ENCODE measurements at places on chromosomes 13 and 19.

DNA sequence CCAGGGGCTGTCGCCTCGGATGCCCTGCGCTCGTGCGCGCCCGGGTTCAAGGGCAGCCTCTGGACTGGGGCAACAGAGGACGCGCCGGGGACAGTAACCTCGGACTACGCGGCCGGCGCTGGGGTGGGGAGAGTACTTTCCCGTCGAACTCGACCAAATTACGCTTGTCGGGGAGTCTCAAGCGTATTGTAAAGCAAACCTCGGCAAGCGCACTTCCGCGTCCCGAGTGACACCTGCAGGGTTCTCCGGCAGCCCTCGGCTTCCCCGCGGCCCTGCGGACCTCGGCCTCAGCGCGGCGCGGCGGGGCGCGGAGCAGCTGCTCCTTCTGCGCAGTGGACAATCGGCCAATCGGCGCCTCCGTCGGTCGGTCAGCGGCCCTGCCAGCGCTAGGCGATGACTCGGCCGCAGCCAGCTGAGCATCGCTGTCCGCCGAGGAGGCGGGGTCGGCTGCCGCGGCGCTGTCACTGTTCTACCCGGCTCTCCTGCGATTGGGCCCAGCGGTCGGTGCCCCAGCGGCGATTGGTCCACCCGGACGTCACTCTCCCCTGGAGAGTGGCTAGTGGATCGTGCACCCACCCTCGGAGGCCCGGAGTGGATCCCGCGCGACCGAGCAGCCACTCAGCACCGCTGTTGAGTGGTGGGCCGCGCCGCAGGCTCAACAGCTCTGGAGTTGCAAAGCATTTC lies at the start of gene SLC46A3:
TSS of gene SLC46A3 (minus strand) at position 428 of the 684 bp plus-strand sequence. CDS start 972 bp downstream, outside the sequence.
- DNase-seq: peak; percentile 98

- DNase-seq: peak; percentile 65
Measured at GRCh38 chr19:19021115-19021514, 12.2 kb downstream of the SUGP2 start.

DNA sequence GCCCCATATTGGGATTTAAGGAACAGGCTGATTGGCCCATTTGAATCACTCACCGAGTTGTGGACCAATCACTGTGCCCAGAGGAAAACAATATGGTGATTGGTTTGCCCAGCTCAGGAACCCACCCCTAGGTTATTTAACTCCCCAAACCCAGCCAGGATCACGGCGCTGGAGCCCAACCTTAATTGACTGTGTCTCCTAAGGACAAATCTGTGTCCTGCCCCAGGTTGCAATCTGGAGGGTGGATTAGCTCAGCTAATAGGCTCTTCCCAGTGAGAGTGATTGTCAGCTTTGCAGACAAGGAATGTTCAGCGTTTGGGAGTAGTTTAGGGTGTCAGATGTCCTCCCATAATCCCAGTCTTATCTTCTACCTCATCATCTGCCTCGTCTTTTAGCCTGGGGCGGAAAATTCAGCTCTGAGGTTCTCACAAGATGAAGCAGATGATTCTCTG lies 3.5 kb upstream of the ZNF358 start:
- DNase-seq: no peak

GRCh38 chr13:73966331-73966730 lies 167.9 kb downstream of the KLF12 start:
- no peak for DNase-seq

DNA sequence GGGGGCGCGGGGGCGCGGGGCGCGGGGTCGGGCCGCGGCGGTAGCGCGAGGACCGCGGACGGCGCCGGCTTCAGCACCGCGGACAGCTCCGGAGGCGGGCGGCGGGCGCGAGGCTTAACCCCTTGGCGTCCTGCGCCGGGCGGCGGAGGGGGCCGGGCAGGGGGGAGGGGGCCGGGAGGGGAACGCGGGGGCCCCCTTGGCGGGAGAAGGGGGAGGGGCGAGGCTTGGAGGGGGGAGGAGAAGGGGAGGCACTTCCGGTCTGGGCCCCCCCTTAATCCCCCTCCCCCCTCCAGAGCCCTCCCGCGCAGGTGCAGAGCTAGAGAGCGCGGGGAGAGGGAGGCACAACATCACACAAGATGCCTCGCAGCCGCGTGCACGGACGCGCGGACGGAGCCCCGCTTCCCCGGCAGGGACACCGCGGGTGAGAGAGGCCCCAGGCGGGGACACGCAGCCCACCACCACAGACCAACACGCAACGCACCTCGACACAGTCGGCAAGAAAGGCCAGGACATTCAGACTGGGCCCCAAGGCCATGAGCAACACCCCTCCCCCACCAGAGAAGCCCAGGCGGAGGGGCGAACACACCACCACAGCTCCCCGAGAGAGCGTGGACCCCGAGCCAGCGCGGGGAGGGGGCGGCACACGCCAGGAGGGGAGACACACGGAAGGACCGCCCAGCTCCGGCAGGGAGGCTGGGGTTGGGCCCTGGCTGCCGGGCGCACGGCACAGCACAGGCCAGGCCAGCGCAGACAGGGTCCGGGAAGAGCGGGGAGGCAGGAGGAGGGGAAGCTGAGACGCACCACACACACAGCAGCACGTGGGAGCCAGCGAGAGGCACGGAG lies 24.1 kb downstream of the SHANK1 start:
- peak; percentile 83 for DNase-seq

DNA sequence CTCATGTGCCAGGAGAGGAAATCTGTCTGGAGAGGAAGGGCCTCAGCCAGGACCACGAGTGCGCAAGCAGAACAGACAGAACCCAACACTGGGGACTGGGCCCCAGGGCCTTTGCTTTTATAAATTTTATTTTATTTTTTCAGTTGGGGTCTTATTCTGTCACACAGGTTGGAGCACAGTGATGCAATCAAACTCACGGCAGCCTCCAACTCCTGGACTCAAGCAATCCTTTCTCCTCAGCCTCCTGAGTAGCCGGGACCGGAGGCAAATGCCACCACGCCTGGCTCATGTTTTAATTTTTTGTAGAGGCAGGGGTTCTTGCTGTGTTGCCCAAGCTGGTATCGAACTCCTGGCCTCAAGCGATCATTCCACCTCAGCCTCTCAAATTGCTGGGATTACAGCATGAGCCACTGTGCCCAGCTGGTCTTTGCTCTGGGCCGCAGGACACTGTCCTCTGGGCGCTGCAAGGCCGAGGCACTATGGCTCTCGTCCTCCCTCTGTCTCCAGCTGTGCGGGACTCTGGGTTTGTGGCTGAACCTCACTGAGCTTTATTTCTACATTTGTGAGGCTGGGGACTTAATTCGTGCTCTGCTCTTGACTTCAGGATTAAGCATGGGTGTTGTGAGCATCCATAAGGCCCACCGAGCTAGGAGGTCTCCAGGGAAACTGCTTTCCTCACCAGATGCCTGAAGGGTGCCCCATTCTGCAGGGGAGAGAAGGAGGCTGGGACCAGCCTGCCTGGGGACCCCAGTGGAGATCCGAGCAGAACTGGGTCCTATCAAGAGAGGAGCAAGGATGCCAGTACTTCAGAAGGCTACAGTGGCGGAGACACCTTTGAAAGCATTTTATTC lies 144.2 kb upstream of the VSTM2B start:
- no peak for DNase-seq

GRCh38 chr13:31250435-31250834 lies 50.7 kb downstream of the B3GLCT start:
- DNase-seq: no peak

DNA sequence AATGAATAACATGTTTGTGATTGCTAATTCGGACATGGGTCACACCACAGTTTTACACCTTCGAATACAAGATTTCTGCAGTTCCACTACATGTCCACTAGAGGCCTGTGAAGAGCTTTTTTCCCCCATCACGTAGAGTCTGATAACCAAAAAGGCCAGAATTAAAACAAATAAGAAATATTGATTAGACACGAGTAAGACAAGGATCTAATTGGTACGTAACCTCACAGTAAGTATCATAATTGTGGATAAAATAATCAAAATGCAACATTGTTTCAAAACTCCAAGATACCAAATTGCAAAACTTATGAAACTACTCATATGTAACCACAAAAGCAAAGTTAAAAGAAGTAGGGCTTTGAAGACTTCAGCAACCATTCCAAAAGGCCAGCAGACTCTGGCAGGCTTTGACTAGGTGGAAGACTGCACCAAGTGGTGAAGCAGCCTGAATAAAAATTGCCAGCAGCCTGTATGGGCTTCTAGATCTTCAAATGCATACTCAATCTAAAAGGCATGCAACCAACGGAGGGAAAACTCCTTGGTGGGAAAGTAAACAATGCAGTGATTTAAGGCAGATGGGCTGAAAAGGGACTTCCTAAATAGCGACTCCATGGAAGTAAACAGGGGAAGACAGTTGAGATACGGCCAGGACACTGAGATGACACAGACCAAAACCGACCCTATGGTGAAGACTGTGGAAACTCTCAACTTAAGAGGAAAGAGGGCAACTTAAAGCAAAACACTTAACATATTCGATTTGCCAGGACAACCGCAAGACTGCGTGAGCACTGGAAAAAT lies 56.7 kb downstream of the STARD13 start:
- DNase-seq: peak; percentile 20

DNA sequence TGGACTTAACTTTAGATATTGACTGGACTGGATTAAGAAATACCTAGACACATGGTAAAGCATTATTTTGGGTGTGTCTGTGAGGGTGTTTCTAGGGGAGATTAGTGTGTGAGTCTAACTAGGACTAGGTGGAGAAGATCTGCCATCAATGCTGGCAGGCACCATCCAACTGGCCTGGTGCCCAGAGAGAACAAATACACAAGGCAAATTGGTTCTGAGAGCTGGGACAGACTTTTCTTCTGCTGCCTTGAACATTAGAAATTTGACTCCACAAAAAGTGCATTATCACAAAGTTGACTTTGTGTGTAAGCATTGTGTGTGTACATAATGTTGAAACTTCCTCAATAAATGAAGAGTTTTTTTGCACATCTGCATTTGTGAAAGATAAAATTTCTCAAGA lies 522.1 kb downstream of the SUCLA2 start:
- DNase-seq: no peak

GRCh38 chr19:57814505-57815246 lies at the start of gene ZNF552:
Gene ZNF552 (minus strand): TSS chr19:57814913. CDS start chr19:57814743, 170 bp downstream.
- peak; percentile 86 for DNase-seq

GRCh38 chr13:106738186-106738678 lies 170.3 kb upstream of the ARGLU1 start:
- DNase-seq: no peak

- DNase-seq: no peak
Measured at GRCh38 chr13:23554000-23554399, 16.2 kb upstream of the TNFRSF19 start.

- DNase-seq: no peak
Measured at GRCh38 chr13:97121894-97122293, 100.2 kb upstream of the MBNL2 start.

DNA sequence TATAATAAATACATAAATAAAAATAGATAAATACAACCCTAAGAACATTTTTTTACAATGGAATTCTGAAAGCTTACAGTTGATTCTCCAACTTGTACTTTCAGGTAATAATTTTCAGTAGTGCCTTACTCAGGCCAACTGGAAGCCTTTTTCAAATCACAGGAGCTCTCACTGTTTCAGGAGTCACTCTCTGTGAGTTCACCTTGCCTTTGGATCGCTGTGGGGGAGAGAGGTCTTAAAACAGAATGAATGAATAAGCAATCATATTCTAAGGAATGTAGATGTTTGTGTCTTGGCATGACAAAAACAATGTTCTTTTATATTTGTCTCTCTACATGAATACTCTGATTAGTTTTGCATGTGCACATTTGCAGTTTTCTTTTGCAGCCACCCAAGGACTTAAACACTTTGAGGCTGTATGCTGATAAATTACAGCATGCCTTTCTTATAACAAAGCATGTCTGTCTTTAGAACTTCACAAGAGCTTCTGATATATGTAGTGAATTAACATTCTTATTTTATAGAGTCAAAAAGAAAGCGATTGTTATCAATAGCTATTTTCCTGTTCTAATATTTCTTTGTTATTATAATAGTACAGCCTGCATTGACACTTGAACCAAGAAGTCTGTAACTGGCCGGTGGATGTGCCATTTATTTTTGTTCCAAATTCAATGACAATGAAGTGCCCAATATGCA lies 1111.5 kb upstream of the ATXN8OS start:
- no peak for DNase-seq

DNA sequence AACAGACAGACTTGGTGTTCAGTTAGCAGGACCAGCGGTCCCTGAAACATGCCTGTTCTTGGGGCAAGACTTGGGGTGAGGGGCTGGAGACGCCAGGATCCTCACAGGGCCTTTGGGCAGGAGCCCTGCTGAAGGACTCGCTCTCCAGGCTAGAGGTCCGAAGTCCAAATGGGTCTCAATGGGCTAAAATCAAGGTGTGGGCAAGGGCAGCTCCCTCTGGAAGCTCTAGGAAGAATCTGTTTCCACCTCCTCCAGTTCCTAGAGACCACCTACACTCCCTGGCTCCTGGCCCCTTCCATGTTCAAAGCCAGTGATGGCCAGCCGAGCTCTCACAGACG lies 111.3 kb downstream of the TUBA3C start:
- DNase-seq: no peak

GRCh38 chr13:35953537-35954206 lies 177.5 kb downstream of the DCLK1 start:
- DNase-seq: peak; percentile 80

- DNase-seq: no peak
Measured at GRCh38 chr19:45636275-45636674, 2.9 kb downstream of the EML2 start.

GRCh38 chr13:38662362-38662761 lies 24.5 kb upstream of the FREM2 start:
- DNase-seq: no peak

DNA sequence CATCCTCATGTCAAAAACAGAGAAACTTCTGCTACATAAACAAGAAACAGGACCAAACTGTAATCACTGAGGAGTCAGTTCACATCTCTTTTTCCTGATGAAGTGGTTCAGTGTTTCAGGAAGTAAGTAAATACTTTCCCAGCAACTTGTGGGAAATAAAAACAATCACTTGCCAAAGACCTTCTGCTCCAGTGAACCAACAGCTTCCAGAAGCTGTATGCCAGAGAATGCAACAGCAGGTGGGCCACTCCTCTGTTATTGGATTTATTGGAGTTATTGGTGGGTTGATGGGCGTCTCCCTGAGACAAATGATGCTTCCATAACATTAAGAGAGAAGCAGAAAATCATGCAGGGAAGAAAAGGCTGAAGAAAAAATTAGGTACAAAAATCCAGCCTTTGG lies 9.9 kb downstream of the SLC6A16 start:
- no peak for DNase-seq

DNA sequence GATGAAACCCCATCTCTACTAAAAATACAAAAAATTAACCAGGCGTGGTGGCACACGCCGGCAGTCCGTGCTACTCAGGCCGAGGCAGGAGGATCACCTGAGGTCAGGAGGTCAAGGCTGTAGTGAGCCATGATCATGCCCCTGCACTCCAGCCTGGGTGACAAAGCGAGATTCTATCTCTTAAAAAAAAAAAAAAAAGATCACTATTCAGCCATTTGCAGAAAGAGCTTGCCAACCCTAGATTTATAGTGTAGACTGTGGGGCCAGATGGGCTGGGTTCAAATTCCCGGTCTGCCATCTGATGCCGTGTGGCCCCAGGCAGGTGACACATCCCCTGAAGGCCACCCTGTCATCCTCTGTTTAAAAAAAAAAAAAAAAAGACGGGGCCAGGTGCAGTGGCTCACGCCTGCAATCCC lies 28.9 kb downstream of the SMIM24 start:
- no peak for DNase-seq

DNA sequence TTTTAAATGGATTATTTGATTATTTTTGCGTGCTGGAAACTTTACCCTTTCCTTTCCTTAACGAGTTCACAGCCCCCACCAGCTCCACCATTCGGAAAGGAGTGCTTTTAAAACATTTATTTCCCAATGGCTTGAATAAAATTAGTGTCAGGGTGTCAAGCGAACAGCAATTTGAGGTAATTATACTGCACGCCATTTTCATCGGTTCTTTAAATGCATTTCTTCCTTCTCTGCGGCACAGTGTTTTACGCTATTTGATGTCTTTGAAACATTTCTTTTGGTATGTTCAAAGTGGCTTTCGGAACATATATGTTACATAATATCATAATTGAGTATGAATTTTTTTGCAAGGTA lies 309 bp upstream of the SLITRK1 start:
- DNase-seq: no peak

Data from AG08396 (cell line).